ENCODE measurements at places on chromosomes 4 and X. TPM values are rescaled to one million over a fixed set of nuclear protein-coding genes. Genes with fewer than 3 reads are reported as not detected.

DNA sequence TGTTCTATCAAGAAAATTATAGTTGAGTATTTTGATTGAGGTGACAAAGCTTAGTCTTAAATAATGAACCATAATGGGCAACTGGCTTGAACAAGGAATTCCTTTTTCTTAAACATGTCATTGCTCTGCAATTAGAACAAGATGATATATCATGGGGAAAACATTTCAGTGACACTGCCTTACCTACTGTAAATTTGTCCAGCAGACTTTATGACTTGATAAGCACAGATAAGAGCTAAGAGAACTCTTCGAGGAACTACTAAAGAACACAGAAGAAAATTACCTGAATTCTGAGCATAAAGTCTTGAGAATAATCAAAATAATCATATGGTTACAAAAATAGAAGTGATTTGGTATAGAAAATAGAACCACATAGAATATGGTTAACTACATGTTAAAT, 257.8 kb downstream of the PDHA2 start:
- H3K4me3 ChIP-seq, result no peak overlapping the region
- H3K36me3 ChIP-seq, result no peaks in the 10 kb centered on the region
- H3K4me1 ChIP-seq, result no peaks in the 10 kb centered on the region
- no peak for DNase-seq

GRCh38 chrX:71475785-71476540, 56.9 kb upstream of the OGT start:
- H3K27me3 ChIP-seq, result no peaks in the 10 kb centered on the region
- H3K4me1 ChIP-seq, result peaks cover 2% of the 10 kb centered on the region
- no peak for DNase-seq

DNA sequence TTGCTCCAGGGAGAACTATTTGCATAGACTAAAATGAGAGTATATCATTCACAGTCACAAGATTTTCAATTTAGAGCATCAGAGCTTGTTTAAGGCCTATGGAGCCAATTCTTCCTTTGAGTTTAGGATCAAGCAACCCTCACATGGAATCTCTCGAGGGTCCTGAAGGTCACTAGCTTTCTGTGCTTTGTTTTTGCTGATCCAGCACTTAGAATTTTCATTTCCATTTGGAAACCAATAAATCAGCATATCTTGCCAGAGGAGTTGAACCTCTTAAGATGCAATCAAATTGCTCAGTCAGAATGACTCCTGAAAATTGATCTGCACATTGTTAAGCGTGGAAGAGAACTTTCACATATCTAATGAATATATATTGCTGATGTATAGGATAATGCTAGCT, 1039.6 kb downstream of the PDHA2 start:
- no peak for DNase-seq
- no peaks in the 10 kb centered on the region for H3K27me3 ChIP-seq
- H3K36me3 ChIP-seq, result no peaks in the 10 kb centered on the region
- no peak overlapping the region for H3K27ac ChIP-seq
- no peaks in the 10 kb centered on the region for H3K4me1 ChIP-seq

GRCh38 chr4:16384576-16384975, 158.3 kb upstream of the TAPT1 start:
- DNase-seq, result no peak
- peaks cover 5% of the 10 kb centered on the region for H3K27me3 ChIP-seq
- no peaks in the 10 kb centered on the region for H3K4me1 ChIP-seq
- no peak overlapping the region for H3K27ac ChIP-seq
- H3K36me3 ChIP-seq, result no peaks in the 10 kb centered on the region

GRCh38 chr4:148448141-148448540, 5.9 kb upstream of the NR3C2 start:
- no peak for DNase-seq
- H3K4me3 ChIP-seq, result no peak overlapping the region
- H3K27ac ChIP-seq, result no peak overlapping the region
- peaks cover 22% of the 10 kb centered on the region for H3K4me1 ChIP-seq
- no peaks in the 10 kb centered on the region for H3K36me3 ChIP-seq

- DNase-seq, result no peak
- no peak overlapping the region for H3K4me3 ChIP-seq
- peaks cover 6% of the 10 kb centered on the region for H3K36me3 ChIP-seq
- H3K4me1 ChIP-seq, result peaks cover 5% of the 10 kb centered on the region
- no peaks in the 10 kb centered on the region for H3K27me3 ChIP-seq
- H3K27ac ChIP-seq, result no peak overlapping the region
Measured at GRCh38 chr4:148004228-148004857, 272.5 kb downstream of the ARHGAP10 start.

GRCh38 chr4:158997660-158998349, 105.1 kb upstream of the RAPGEF2 start:
- H3K36me3 ChIP-seq, result no peaks in the 10 kb centered on the region
- no peak overlapping the region for H3K4me3 ChIP-seq
- peaks cover 4% of the 10 kb centered on the region for H3K27me3 ChIP-seq
- H3K27ac ChIP-seq, result no peak overlapping the region
- no peak for DNase-seq
- peaks cover 2% of the 10 kb centered on the region for H3K4me1 ChIP-seq

GRCh38 chrX:125108921-125109320, 210.8 kb upstream of the TEX13C start:
- no peak overlapping the region for H3K4me3 ChIP-seq
- no peaks in the 10 kb centered on the region for H3K4me1 ChIP-seq
- no peaks in the 10 kb centered on the region for H3K27me3 ChIP-seq
- no peak overlapping the region for H3K27ac ChIP-seq

DNA sequence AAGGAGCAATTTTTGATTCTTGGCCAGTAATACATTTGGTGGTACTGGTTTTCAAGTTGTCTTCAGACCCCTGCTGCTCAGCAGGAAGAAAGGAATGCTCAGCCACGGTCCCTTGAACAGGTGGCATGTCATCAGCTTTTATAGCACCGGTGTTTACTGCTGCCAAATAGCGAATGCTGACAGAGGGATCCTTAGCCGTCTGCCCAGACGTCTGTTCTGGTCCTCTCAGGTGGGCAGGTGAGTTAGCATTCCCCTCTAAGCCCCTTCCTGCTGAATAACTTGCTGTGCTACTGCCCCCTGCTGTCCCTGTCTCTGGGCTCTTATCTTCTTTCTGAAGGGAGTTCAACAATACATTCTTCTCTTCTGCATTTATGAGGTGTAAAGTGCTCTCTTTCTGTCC, 28.4 kb downstream of the BOD1L1 start:
- H3K36me3 ChIP-seq, result peaks cover 57% of the 10 kb centered on the region
- no peak for DNase-seq
- H3K27me3 ChIP-seq, result no peaks in the 10 kb centered on the region
- no peaks in the 10 kb centered on the region for H3K4me1 ChIP-seq
- H3K4me3 ChIP-seq, result no peak overlapping the region
- H3K27ac ChIP-seq, result no peak overlapping the region

GRCh38 chr4:8547912-8548730, 32.1 kb upstream of the GPR78 start:
- no peak for DNase-seq
- no peaks in the 10 kb centered on the region for H3K36me3 ChIP-seq
- H3K4me1 ChIP-seq, result no peaks in the 10 kb centered on the region
- no peak overlapping the region for H3K27ac ChIP-seq
- H3K27me3 ChIP-seq, result no peaks in the 10 kb centered on the region

GRCh38 chrX:134026565-134027311, 41.3 kb upstream of the GPC3 start:
- no peaks in the 10 kb centered on the region for H3K36me3 ChIP-seq
- H3K27me3 ChIP-seq, result no peaks in the 10 kb centered on the region
- no peak overlapping the region for H3K4me3 ChIP-seq

DNA sequence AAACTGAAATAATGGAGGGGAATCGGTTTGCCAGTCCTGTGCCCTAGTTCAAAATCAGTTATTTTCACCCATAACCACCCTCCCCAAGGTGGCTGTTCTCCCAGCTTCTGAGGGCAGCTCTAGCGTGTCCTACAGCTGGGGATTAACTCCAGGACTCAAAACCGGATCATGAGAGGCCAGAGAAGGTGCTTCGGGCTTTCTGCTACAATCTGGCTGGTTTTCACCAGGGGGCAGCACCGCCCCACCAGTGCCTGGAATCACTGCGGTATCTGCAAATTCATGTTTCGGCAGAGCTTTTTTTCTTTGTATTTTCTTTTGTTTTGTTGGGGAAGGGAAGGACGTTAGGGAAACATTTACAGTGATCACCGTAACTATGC, 28.4 kb downstream of the PDHA1 start:
- no peaks in the 10 kb centered on the region for H3K27me3 ChIP-seq
- peaks cover 5% of the 10 kb centered on the region for H3K4me1 ChIP-seq
- H3K27ac ChIP-seq, result peak overlapping the region; percentile 46

- peaks cover 2% of the 10 kb centered on the region for H3K27me3 ChIP-seq
- no peak overlapping the region for H3K4me3 ChIP-seq
- no peak overlapping the region for H3K27ac ChIP-seq
- peak; percentile 4 for DNase-seq
- H3K36me3 ChIP-seq, result no peaks in the 10 kb centered on the region
Measured at GRCh38 chr4:141912831-141913230, 276.4 kb downstream of the IL15 start.

- no peaks in the 10 kb centered on the region for H3K4me1 ChIP-seq
- H3K27ac ChIP-seq, result no peak overlapping the region
- H3K27me3 ChIP-seq, result no peaks in the 10 kb centered on the region
- no peak overlapping the region for H3K4me3 ChIP-seq
- no peaks in the 10 kb centered on the region for H3K36me3 ChIP-seq
- DNase-seq, result no peak
Measured at GRCh38 chr4:24734511-24734910, 60.9 kb upstream of the SOD3 start.

Gene CC2D2A
- total RNA-seq, result not detected

Gene UGT2B10
- not detected for total RNA-seq

Gene ANK2
- 1.7 TPM for total RNA-seq

Gene FAM241A
- total RNA-seq, result 4.1 TPM

Gene ENOPH1
- 83.5 TPM for total RNA-seq

Gene F9
- not detected for total RNA-seq

Gene AFF2
- total RNA-seq, result 1.3 TPM

Gene CNGA1
- 0.50 TPM for total RNA-seq

Gene FAAH2
- 1.7 TPM for total RNA-seq

All from activated CD8-positive, alpha-beta T cell treated with anti-CD3 and anti-CD28 coated beads for 36 hours (primary cell).